ENCODE measurements at places on chromosomes 7 and 10.

DNA sequence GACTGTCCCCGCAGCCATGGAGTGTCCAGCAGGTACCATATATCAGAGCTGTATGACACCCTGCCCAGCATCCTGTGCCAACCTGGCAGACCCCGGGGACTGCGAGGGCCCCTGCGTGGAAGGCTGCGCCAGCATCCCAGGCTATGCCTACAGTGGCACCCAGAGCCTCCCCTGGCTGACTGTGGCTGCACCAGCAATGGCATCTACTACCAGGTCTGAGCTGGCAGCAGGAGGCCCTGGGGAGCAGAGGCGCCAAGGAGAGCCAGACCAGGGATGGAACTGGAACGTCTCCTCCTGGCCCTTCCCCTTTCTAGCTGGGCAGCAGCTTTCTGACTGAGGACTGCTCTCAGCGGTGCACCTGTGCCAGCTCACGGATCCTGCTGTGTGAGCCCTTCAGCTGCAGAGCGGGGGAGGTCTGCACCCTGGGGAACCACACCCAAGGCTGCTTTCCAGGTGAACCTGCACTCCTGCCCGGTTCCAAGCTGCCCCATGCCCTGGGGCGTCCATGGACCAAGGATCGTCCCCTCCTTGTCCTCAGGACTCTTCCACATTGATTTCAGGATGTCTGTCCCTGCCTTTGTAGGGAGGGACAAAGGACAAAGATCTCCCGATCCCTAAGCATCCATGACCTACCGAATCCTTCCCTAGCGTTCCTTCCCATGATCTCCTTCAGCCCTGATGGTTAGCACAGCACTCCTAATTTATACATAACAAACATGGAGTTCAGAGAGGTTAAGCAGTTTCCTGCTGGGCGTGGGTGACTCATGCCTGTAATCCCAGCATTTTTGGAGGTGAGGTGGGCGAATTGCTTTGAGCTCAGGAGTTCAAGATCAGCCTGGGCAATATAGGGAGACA is 33.3 kb downstream of the EPHB4 start:
- H3K36me3 ChIP-seq: no peaks in the 10 kb centered on the region
- peaks cover 14% of the 10 kb centered on the region for H3K4me1 ChIP-seq
- DNase-seq: no peak
- peak overlapping the region; percentile 70 for H3K27ac ChIP-seq
- H3K4me3 ChIP-seq: peak overlapping the region; percentile 5

DNA sequence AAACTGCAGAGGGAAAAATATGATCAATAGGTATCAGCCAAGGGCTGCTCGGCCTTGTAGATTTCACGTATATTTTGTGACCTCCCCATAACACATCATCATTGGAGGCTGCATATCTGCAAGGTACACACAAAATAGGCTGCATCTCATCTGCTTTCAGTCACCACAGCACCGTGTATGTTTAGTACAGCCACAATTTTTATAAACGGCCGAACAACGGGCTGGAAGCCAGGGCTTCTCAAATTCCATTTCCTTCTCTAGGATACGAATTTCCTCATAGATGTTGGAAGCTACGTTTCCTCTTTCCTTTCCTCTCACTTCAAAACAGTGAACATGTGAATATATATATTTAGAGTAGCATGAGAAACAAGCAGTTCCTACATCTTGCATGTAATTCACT is 20.2 kb upstream of the FOXK1 start:
- H3K4me1 ChIP-seq: no peaks in the 10 kb centered on the region
- H3K4me3 ChIP-seq: no peak overlapping the region
- H3K27me3 ChIP-seq: no peaks in the 10 kb centered on the region
- DNase-seq: no peak

GRCh38 chr10:100766693-100767421 is 21.5 kb downstream of the PAX2 start:
- peaks cover 6% of the 10 kb centered on the region for H3K4me1 ChIP-seq
- DNase-seq: no peak
- H3K36me3 ChIP-seq: no peaks in the 10 kb centered on the region
- no peaks in the 10 kb centered on the region for H3K27me3 ChIP-seq

DNA sequence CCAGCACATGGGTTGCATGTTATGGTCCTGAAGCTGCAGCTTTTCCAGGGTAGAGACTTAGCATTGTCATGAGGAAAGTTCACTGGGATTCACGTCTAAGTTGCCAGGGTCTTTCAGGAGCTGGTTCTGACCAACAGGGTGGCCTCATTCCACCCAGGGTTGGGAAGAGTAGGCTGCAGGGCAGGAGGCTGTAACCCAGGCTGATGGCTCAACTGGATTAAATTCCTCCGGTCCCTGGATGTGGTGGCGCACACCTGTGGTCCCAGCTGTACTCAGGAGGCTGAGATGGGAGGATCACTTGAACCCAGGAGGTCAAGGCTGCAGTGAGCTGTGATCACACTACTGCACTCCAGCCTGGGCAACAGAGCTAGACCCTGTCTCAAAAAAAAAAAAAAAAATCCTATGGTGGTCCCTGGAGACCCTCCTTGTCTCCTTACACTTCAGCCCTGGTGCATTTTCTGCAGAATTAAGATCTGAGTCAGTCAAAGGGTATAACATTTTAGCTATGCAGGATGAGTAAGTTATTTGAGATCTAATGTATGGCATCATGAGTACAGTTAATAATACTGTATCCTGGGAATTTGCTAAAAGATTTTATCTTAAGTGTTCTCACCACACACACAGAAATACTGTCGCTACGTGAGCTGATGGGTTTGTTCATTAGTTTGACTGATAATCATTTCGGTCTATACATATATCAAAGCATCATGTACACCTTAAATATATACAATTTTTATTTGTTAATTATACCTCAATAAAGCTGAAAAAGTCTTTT is 44.0 kb downstream of the ASB13 start:
- H3K27ac ChIP-seq: no peak overlapping the region
- H3K4me3 ChIP-seq: no peak overlapping the region
- no peak for DNase-seq
- H3K27me3 ChIP-seq: no peaks in the 10 kb centered on the region

GRCh38 chr10:71064413-71065118 is 147.8 kb upstream of the UNC5B start:
- no peak overlapping the region for H3K27ac ChIP-seq
- H3K4me3 ChIP-seq: no peak overlapping the region
- no peaks in the 10 kb centered on the region for H3K4me1 ChIP-seq
- DNase-seq: no peak
- no peaks in the 10 kb centered on the region for H3K36me3 ChIP-seq
- no peaks in the 10 kb centered on the region for H3K27me3 ChIP-seq

DNA sequence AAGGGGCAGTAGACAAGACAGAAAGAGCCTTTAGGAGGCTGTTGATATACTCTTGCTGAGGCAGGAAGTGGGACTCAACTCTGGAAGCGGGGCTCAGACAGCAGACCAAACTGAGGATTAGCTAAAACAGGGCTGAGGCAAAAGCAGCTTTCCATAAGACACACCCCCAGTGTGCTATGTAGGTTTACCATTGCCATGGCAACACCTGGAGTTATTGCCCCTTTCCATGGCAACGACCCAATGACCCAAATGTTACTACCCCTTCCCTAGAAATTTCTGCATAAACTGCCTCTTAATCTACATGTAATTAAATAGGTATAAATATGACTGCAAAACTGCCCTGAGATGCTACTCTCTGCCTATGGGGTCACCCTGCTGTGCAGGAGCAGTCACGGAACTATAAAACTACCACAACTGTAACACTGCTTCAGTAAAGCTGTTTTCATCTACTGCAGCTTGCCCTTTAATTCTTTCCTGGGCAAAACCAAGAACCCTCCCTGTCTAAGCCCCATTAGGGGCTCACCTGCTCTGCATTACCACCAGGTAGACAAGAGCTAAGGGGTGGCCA is 348.4 kb upstream of the PODXL start:
- no peaks in the 10 kb centered on the region for H3K4me1 ChIP-seq
- no peak overlapping the region for H3K4me3 ChIP-seq
- no peaks in the 10 kb centered on the region for H3K27me3 ChIP-seq
- no peaks in the 10 kb centered on the region for H3K36me3 ChIP-seq
- no peak overlapping the region for H3K27ac ChIP-seq

DNA sequence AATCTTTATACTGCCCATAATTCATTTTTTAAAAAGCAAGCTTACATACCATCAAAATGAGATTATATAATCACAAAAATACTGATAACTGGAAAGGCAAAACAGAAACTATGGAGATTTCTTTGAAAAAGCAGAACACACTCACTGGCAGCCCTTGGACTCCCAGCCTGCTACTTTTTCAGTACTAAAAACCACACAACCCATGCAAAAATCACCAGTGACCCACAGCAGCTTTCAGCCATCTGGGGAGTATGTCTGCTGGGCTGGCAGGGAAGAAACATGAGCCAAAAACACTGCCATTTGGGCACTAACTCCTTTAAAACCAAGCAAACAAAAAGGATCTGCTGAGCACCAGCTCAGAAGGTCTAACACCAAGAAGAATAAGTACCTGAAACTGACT is 80.0 kb upstream of the DDC start:
- H3K4me3 ChIP-seq: no peak overlapping the region
- H3K27me3 ChIP-seq: no peaks in the 10 kb centered on the region
- no peaks in the 10 kb centered on the region for H3K36me3 ChIP-seq
- H3K27ac ChIP-seq: no peak overlapping the region
- no peak for DNase-seq

DNA sequence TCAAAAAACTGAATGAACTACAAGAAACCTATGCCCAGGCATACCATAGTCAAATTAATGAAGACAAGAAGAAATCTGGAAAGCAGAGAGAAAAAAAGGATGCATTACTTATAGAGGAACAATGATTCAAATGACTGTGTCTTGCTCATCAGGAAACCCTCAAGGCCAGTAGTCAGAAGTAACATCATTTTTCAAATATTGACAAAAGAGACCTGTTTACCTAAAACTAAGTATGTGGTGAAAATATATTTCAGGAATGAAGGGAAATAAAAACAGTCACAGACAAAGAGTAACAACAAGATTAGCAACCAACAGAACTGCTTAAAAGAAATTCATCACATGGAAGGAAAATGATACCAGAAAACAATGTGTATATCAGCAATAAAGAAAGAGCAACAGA is 128.4 kb downstream of the ALOX5 start:
- peaks cover 35% of the 10 kb centered on the region for H3K4me1 ChIP-seq
- no peaks in the 10 kb centered on the region for H3K27me3 ChIP-seq
- no peaks in the 10 kb centered on the region for H3K36me3 ChIP-seq
- H3K4me3 ChIP-seq: no peak overlapping the region

- H3K4me1 ChIP-seq: no peaks in the 10 kb centered on the region
- no peak overlapping the region for H3K27ac ChIP-seq
- H3K4me3 ChIP-seq: no peak overlapping the region
- H3K36me3 ChIP-seq: no peaks in the 10 kb centered on the region
- no peaks in the 10 kb centered on the region for H3K27me3 ChIP-seq
- peak; percentile 27 for DNase-seq
These were observed 30.0 kb downstream of the MTERF1 start for GRCh38 chr7:91850455-91850854.

- H3K36me3 ChIP-seq: no peaks in the 10 kb centered on the region
- H3K4me1 ChIP-seq: no peaks in the 10 kb centered on the region
- no peak for DNase-seq
- H3K4me3 ChIP-seq: no peak overlapping the region
These were observed 206.2 kb upstream of the YAE1 start for GRCh38 chr7:39360038-39360437.

- DNase-seq: no peak
- no peaks in the 10 kb centered on the region for H3K36me3 ChIP-seq
- 0 out of 2 replicates have a peak, but pooled peaks cover 2% of the 10 kb centered on the region for H3K4me1 ChIP-seq
- no peak overlapping the region for H3K4me3 ChIP-seq
- no peaks in the 10 kb centered on the region for H3K27me3 ChIP-seq
- H3K27ac ChIP-seq: no peak overlapping the region
These were observed 12.1 kb upstream of the SYPL1 start for GRCh38 chr7:106124186-106124585.

GRCh38 chr7:22842383-22842941 is 19.8 kb upstream of the TOMM7 start:
- no peak for DNase-seq
- no peak overlapping the region for H3K27ac ChIP-seq
- H3K4me1 ChIP-seq: no peaks in the 10 kb centered on the region
- H3K36me3 ChIP-seq: no peaks in the 10 kb centered on the region
- no peaks in the 10 kb centered on the region for H3K27me3 ChIP-seq

DNA sequence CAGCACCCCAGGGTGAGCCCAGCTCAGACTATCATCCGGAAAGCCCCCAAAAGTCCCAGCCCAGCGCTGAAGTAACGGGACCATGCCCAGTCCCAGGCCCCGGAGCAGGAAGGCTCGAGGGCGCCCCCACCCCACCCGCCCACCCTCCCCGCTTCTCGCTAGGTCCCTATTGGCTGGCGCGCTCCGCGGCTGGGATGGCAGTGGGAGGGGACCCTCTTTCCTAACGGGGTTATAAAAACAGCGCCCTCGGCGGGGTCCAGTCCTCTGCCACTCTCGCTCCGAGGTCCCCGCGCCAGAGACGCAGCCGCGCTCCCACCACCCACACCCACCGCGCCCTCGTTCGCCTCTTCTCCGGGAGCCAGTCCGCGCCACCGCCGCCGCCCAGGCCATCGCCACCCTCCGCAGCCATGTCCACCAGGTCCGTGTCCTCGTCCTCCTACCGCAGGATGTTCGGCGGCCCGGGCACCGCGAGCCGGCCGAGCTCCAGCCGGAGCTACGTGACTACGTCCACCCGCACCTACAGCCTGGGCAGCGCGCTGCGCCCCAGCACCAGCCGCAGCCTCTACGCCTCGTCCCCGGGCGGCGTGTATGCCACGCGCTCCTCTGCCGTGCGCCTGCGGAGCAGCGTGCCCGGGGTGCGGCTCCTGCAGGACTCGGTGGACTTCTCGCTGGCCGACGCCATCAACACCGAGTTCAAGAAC is 1.1 kb downstream of the VIM start:
- H3K4me1 ChIP-seq: peaks cover 26% of the 10 kb centered on the region
- H3K4me3 ChIP-seq: peak overlapping the region; percentile 88
- H3K27ac ChIP-seq: peak overlapping the region; percentile 96
- H3K27me3 ChIP-seq: no peaks in the 10 kb centered on the region

DNA sequence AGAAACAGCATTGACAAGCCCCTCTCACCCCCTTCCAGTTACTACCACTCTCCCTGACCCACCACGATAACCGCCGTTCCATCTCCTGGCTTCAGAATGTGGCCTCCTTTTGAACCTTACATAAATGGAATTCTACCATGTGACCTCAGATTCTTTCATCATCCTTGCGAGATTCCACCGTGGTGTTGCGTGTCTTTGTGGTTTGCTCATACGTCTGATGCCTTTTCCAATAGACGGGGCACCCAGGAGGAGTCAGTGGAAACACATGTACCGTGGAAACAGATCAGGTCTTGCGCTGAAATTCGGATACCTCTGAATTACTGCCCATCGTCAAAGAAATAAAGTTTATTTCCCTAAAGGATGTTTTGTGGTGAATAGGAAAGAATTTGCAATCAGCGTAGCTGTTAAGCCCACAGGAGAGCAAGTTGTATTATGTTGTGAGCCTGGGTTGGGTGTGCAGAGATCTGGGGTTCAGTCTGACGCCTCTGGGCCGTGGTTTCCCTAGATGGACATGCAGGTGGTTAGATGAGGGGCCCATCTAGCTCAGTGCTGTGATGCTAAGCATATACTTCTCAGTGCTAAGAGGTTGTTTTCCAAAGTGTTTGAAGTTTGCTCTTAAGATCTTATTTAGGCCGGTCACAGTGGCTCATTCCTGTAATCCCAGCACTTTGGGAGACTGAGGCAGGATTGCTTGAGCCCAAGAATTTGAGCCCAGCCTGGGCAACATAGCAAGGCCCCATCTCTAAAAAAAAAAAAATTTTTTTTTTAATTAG is 29.1 kb downstream of the GTF2IRD1 start:
- peak; percentile 42 for DNase-seq
- no peaks in the 10 kb centered on the region for H3K36me3 ChIP-seq
- H3K4me1 ChIP-seq: peaks cover 61% of the 10 kb centered on the region
- peak overlapping the region; percentile 10 for H3K4me3 ChIP-seq

All from Panc1 (cell line).